Stimulated activated CD8-positive, alpha-beta memory T cell treated with anti-CD3 and anti-CD28 coated beads, Interleukin-15, amount 100 ng/mL, for 48 hours (primary cell): ENCODE measurements at places on chromosomes 11 and 22.

DNA sequence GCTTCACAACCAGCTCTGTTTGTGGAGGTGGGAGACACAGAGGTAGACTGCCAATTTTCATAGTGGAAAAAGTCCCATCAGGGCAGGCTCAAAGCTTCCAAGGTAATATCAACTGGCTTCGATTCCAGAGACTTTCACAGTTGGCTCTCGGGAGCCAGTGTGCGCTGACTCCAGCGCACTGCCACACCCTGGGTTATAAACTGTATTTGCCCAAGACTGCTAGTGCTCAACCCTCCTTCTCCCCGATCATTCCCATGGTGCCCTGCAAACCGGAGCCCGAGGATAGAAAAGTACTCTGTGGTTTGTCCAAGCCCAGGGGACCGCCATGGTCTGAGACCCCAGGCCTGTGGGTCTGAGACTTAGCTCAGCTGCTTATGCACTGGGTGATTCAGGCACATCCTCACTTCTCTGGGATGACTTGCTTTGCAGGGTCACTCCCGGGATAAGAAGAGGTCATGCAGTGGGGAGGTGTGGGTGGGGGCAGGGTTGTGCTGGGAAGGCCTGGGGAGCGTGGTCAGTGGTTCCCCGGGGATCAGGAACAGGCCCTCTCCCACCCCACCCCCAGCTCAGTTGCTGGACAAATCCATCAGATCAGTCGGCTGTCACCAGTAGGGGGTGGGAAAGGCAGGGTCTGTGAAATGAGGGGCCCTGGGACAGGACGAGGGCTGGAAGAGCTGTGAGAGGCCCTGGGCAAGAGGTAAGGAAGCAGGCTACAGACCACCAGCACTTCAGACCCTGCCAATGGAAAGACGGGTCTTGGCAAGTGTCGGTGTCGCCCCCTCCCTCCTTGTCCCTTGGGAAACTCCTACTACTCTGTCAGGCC is 26.7 kb upstream of the PICK1 start:
- DNase-seq: no peak

DNA sequence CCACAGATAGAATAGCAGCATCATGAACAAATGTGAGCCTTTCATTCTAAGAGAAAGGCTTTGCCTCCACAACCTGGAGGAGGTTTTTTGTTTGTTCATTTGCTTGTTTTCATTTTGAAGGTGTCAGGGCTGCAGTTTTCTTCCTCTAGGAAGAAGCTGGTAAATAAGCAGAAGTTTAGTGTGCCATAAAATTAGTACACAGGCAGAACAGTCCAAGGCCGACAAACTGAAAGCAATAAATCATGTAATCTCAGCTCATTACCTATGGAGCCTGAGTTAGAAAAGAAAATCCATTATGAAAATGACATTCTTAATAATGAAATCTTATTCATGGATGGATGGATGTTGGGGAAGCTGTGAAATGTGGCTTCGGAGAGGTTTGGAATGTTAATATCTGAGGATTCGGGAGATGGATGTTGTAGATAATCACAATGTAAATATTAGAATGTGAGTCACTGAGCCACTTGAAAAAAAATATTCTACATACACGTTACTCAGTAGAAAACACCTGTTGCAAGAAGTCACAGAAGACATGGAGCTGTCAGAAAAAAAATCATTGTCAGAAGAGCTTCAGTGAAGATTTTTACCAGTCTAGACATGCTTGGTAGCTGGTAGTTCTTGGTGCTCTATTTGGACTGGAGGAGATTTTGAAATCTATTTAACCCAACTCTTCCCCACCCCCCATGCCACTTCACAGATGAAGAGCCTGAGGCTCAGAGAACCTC is 15.0 kb upstream of the ZDHHC13 start:
- DNase-seq: no peak

DNA sequence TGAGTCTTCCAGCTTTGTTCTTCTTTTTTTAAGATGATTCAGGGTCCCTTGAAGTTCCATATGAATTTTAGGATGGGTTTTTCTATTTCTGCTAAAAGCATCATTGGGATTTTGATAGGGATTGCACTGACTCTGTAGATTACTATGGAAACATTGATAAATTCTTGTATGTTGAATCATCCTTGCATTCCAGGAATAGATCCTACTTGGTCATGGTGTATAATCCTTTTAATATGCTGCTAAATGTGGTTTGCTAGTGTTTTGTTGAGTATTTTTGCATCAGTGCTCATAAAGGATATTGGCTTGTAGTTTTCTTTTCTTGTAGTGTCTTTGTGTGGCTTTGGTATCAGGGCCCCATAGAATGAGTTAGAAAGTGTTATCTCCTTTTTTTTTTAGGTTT is 34.9 kb upstream of the PHOX2A start:
- no peak for DNase-seq

DNA sequence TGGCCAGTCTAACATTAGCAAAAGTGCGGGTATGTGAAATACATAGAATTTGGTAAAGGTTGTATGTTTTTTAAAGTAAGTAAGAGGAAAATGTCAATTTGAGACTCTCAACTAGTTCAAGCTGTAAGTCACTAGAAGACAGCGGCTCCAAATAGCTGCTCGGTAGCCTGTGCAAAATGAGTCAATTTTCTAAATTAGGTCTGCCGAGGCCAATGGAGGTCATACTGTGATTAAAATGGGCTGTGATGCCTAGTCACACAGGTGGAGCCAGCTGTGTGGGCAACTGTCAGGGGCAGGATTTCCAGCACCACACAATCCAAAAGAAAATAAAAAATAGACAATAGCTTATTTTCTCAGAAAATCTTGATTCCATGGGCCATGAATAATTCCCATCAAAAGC is 32.3 kb downstream of the KCNA4 start:
- DNase-seq: no peak

DNA sequence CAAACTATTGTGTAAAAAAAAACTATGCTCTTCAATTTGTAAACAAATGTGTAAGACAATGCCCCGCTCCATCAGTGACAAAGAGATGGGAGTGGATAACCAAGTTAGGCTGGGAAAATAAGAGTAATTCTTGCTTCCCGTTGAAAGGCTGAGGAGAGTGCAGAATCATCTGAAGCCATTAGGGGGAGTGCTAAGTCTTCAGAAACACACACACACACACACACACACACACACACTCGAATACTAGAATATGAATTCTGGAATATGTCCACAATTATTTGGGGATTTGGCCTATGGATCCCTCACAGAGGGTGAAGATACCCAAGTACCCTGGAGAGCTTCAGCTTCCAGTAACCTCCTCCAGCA is 27.8 kb upstream of the ROBO3 start:
- no peak for DNase-seq

DNA sequence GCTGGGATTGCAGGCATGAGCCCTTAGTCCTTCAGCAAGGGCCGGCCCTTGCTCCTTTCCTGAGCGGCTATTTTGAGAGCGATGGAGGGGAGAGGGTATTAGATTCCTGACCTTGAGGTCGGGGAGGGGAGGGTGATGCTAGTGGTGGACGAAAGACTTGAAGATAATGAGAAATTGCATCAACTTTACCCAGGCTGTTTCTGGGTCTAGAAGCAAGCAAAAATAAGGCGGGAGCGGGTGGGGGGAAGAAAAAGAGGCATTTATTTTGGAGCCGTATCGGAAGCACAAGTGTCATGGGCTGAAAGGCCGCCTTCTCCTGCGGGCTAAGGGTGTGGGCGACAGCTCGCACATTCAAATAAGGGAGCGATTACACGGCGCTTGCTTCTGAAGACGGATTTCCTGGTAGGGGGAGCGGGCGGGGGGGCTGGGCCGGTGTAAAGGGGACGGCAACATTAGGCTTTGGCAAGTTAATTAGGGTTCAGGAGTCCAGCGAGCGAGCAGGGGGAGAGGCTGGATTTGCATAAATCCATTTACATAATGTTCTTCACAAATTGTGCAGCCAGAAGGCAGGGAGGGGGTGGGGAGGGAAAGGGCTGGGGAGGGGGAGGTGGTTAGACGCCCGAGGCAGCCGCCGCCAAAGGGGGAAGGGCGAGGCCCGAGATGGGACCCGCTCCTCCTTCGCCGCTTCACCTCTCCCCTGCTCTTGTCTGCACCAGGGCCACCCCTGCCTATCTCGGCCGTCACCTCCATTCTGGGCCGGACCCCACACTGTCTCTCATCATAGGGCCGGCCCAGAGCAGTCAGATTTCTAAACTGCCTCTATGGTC is 245.9 kb downstream of the MIAT start:
- no peak for DNase-seq

DNA sequence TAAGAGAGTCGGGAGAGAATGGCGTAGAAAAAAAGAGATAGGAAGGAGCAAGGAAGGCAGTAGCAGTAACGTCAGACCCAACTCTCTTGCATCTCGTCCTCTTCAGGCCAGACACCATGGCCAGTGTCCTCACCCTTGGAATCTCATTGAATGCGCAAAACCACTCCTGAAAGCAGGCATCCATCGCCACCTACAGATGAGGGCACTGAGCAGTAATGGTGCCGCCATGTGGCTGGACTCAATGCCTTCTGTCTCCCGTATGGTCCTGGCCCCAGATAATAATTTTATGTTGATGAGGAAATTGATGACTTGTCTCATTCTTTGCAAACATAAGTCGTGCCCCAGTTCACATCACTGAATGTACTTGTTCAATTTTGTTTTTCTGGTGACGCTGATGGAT is 17.8 kb upstream of the ALX4 start:
- no peak for DNase-seq

- no peak for DNase-seq
These were observed 157.2 kb upstream of the TMEM45B start for GRCh38 chr11:129658526-129658867.

- no peak for DNase-seq
These were observed 18.3 kb downstream of the FAR1 start for GRCh38 chr11:13686776-13687175.

DNA sequence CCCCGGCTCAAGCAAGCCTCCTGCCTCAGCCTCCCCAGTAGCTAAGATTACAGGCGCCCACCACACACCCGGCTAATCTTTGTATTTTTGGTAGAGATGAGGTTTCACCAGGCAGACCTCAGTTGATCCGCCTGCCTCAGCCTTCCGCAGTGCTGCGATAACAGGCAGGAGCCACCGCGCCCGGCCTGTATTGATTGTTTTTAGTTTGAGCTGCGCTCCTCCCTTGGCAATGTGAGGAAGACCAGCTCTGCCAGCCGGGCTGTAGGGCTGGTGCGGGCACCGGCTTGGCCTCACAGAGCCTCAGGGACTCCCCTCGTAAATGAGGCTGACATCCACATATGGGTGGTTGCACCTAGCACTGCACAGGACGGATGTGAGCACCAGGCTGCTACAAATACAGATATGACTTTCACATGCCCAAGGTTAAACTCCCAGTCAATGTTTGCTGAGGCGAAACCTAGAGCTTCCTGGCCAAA is 7.5 kb upstream of the SLC2A11 start:
- no peak for DNase-seq

DNA sequence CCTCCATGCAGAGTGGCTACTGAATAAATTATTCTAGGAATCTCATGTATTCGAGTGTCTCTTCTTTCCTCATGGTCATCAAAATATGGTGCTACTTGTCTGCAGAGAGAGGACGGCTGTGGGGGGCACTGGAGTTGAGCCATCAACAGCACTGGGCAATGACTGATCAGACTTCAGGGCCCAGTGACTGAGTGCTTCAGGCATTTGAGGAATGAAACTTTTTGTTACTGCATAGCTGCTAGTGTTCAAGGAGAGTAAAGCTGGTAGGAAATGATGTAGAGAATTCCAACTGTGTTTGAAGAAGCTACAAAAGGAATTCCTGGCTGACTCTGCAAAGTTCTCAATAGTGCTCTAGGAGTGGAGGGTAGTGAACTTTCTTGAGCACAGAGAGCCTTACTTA is 277.7 kb downstream of the CADM1 start:
- no peak for DNase-seq

DNA sequence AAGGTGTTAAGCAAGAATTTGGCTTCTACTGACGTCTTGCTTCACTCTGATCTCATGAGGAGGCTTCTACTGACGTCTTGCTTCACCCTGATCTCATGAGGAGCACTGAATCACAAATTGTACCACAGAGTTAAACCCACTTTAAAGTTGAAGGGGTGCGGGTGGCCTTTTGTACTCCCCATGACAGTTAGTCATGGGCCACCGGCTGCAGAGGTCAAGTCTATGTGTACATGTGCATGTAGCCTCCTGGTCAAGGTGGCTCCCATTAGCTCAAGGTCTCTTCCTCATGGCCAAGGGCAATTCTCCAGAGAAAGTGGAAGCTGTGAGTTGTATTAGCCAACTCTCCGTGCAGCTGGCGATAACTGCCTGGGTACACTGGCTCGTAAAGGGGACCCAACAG is 23.1 kb upstream of the FZD4 start:
- DNase-seq: no peak

DNA sequence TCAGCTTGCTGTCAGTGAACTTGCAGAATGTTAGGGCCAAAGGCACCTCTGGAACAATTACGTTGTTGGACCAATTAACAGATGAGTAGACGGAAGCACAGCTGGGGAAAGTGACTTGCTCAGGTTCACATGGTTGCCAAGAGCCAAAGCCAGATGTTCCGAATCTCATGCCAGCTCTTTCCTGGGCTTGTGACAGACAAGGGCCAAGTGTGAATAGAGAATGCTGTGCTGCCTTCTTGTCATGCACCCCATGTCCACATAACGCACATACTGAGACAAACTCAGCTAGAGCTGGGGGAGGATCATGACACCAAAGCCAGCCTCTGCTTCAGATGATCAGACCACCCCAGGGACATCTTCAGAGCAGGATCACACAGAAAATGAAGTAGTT is 616.3 kb downstream of the INSC start:
- no peak for DNase-seq

- DNase-seq: peak; percentile 51
These were observed 34.8 kb upstream of the CARS1 start for GRCh38 chr11:3091846-3092602.

DNA sequence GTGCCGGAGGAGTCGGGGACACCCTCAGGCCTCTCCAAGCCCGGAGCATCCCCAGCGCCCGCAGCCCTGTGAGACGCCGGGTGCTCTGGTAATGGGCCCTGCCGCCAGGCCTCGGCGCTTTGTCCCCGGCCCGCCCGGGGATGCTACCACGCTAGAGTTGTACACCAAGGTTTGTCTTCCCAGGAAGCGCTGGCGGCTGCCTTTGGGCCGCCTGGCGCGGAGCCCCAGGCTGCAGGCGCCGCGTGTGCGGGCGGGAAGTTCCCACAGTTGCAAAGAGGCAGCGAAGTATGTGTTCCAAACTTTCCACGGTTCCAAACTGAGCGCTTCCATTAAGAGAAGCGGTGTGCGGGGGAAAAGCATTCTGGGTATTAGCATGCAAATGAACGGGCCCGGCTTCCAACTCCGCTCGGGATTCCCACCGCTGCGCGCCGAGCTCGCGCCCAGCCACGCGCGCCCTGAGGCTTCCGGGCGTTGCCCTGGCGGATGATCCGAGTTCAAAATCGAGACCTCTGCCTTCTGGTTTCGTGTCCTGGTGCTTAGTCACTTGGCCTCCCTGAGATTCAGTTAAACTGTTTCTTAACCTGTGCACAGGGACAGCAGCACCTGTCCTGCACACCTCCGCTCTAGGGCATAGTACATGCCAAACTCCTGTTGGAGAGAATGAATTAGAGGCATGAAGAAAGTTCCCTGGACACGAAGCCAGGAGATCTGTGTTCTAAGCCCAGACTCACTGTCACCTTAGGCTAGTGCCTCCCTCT is 1.3 kb upstream of the PATZ1 start:
- peak; percentile 65 for DNase-seq
